GM23248 (cell line): ENCODE measurements at places on chromosomes 3 and 15. TPM values are rescaled to one million over a fixed set of nuclear protein-coding genes. Genes with fewer than 3 reads are reported as not detected.

- DNase-seq = no peak
These were observed 110.1 kb downstream of the MAP2K5 start for GRCh38 chr15:67652586-67652985.

GRCh38 chr3:153142961-153143360 lies 19.1 kb upstream of the RAP2B start:
- DNase-seq = no peak

GRCh38 chr3:104886220-104886995 lies 480.3 kb upstream of the ALCAM start:
- DNase-seq = peak; percentile 68

- no peak for DNase-seq
These were observed 143.5 kb upstream of the TPM1 start for GRCh38 chr15:62899090-62899493.

DNA sequence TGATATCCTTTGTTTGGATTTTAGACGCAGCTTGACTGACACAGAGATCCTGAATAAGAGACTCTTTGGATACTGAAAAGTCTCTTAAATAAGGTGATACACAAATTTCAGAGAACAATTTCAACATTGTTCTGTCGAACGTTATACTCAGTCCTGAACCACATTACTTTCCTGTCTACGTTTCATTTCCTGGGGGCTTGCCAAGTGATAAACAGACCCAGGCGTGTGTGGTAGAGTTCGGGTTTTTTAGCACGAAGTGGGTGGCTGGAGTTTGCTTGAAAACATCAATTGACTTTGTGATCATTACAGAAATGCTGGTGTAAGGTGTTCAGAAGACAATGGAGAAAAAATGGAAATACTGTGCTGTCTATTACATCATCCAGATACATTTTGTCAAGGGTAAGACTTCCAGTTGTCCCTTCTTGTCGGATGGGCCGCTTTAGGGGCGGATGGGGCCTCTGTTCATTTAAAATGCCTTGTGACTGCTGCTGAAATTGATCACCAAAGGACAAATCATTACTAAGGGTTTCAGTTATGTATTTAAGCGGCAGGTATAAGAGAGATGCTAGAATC lies at the start of gene CD96:
CD96 (plus strand) TSS at position 287 of the 573 bp plus-strand sequence; CDS start at position 339, 52 bp downstream.
- peak; percentile 13 for DNase-seq

DNA sequence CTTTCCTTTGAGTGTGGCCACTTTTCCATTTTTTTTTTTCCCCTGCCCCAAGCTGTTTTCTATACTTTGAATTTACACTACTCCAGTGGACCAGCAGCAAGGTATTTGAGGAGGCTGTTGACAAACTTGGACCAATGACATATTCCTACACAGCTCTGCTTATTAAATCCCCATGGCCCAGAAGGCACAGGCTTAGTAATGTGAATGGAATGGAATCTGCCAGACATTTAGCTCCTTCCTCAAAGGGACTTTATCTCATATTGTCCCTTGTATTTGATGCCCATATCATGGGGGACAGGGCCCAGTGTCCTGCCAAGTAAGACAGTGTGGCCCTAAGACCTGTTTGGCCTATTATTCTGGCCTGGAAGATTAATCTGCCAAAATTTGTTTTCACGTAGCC lies 107.5 kb downstream of the CHCHD6 start:
- peak; percentile 68 for DNase-seq

- DNase-seq = peak; percentile 32
These were observed 20.6 kb upstream of the HHATL start for GRCh38 chr3:42723219-42723618.

DNA sequence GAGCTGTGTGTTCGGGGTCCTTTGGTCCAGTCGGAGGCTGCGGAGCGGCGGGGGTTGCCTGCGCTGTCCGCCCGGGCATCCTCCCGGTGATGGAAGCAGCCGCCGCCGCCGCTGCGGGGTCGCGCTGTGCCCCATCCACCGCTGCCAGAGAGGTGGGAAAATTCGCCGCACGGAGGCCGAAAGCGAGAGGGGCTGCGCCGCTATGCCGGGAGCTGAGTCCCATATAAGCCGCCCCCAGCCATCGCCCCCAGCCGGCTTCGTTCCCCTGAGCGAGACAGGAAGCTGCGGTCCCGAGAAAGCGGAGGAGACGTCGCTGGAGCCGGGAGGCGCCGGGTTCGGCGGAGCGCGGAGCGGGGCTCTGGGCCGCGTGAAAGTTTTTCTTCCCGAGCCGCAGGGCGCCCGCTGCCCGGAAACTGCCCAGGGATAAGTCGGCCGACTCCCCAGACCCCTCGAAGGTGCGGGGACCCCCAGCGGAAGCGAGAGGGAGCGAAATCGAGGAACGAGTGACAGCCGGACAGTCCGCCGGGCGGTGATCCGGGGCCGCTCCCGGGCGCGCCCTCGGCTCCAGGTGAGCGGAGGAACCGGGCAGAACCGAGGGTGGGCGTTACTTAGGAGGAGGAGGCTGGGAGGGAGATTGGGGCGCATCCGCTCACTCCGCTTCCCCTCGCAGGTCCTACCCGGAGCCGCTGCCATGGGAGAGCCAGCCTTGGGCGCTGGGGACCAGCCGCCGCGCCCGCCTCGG lies 574 bp downstream of the CHST2 start:
- peak; percentile 65 for DNase-seq

- DNase-seq = no peak
These were observed 403.0 kb downstream of the FOXP1 start for GRCh38 chr3:71180524-71180923.

DNA sequence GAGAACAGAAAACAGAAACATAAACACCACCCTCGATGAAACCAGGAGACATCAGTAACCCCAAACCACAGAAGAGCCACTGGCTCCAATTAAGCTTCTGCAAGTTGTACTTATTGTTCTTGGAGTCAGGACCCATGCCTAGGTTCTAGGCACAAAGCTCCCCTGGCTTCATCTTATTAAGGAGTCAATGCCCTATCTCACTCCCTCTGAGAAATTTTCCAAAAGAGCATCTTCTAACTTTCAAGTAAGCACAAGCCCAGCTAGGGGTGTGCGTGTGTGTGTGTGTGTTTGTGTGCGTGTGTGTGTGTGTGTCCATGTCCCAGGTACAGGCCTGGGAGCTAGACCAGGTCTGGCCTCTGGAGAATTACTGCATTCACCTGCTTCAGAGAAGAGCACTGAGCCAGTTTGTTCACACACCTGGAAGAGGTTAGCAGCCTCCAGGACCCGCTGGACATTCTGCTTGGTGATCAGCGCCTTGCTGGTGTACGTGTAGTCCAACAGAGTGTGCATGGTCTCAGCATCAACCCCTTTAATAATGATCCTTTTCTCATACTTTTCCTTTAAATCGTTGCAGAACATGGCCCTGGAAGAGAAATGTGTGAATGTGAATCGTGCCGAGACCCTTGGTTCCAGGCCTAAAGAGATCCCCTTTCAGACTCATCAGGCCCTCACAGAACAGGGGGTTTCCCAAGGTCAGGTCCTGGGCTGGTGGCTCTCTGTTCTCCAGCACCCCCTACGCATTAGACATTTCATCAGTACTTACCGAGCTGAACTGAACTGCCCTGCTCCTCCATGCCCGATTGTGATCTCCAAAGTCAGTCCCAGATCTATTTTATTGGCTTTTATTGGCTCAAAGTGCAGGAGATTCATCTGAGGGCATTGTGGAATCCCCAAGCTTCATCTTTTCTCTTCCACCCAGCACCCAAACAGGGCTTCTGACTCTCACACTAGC lies 27.8 kb downstream of the KLHL6 start:
- no peak for DNase-seq

DNA sequence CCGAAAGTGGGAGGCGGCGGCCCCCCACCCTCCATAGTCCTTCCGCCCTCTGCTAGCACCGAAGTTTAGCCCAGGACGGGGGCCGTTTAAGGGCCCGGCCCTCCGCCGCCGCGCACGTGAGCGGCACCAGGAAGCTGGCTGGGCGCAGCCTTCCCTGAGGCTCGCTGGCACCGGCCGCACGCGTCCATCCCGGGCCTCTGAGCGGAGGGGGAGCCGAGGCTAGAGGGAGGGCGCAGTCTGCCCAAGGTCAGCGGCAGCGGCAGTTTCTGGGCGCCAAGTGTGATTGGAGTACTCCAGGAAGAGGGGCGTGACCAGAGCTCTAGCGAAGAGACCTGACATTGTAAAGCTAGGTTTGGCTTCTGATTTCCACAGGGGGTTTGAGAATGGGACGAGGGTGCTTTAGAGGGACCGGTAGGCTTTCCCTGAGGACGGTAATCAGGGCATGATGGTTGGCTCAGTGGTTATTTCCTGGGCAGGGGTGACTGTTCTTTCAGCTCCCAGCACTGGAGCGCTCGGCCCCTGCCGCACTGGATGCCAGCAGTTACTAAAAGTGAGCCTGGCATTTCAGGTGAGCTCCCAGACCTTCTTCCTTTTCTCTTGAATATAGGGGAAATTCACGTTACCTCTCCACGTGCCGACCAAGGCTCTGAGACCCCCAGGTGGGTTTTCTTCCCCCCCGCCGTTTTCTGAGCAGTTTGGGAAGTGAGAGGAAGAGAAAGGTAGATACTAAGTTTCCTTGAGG lies 853 bp downstream of the TEX264 start:
- peak; percentile 82 for DNase-seq

DNA sequence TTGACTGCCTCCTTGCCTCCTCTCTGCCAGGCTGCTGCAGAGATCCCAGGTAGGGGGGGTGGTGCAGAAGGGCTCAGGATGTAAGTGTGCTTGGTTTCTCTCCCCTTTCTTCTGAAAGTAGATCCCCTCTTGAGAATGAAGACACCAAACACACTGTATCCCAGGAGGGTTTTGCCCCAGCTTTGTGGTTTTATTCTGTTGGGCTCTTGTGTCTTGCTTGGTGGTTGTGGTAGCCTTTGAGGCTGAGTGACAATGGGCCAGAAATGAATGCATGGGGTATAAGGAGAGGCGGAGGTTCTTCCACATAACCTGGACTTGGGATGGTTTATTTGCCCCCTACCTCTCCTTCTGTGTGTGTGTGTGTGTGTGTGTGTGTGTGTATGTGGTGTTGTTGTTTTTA lies 5.7 kb downstream of the PDIA5 start:
- no peak for DNase-seq

- DNase-seq = no peak
These were observed 11.1 kb upstream of the PLXND1 start for GRCh38 chr3:129617381-129618185.

DNA sequence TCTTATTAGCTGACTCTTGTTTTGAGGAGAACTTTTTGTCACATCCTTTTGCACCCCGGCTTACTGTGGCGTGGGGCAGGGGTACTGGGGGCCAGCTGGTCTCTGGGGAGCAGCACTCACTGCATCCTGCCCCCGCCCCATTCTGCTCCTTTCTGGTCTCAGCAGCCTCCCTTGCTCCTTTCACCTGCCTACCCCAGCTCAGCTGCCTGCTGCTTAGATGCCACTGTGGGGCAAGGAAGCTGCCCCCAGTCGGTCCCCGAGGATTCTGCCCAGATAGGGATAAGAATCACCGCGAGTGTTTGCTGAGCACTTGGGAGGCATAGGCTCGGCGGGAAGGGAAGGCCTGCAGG lies 32.0 kb downstream of the APBA2 start:
- DNase-seq = no peak

- no peak for DNase-seq
These were observed 74.4 kb downstream of the CDIN1 start for GRCh38 chr15:36653851-36654250.

- no peak for DNase-seq
These were observed 92.8 kb upstream of the NMNAT3 start for GRCh38 chr3:139770577-139770976.

DNA sequence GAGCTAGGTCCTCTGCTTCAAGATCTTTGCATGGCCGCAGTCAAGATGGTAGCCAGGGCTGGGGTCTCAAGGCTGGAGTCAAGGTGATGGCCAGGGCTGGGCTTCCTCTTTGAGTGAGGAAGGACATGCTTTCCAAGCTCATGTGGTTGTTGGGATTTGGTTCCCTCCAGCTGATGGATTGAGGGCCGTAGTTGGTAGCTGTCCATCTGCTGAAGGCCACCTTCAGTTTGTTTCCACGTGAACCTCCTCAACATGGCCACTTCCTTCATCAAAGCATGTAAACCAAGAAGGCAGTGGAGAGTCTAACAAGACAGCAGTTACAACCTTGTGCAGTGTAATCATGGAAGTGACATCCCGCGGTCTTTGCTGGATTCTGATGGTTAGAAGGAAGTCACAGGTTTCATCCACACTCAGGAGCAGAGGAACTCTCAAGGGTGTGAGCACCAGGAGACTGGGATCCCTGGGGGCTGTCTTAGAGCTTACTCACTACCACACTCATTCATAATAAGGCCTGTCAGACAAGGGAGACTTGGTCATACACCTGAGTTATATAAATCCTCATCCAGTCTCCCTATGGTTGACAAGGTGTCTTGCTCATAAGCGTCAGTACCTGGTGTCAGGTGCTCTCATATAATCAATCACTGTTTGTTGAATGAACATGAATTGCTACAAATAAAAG lies 42.1 kb downstream of the ABHD5 start:
- peak; percentile 52 for DNase-seq

- peak; percentile 83 for DNase-seq
These were observed 44.5 kb upstream of the C3orf80 start for GRCh38 chr3:160180581-160181216.

DNA sequence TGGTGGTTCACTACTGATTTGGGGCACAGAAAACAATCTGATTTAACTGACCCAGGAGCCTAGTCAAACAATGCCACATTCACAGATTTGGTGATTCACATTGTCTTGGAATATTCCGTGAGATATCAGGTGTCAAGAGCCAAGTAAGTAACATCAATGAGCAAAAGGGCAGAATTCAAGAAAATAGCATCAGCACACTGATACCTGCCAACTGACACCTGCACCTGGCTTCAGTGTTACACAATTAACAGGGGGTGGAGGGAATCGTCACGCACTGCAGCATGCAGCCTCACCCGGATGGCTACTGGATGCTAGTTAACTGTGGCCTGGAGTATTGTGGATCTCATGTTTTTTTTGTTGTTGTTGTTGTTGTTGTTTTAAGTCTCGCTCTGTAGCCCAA lies 17.6 kb downstream of the CCNL1 start:
- DNase-seq = no peak

- DNase-seq = no peak
These were observed 123.7 kb downstream of the MECOM start for GRCh38 chr3:169539856-169540255.

DNA sequence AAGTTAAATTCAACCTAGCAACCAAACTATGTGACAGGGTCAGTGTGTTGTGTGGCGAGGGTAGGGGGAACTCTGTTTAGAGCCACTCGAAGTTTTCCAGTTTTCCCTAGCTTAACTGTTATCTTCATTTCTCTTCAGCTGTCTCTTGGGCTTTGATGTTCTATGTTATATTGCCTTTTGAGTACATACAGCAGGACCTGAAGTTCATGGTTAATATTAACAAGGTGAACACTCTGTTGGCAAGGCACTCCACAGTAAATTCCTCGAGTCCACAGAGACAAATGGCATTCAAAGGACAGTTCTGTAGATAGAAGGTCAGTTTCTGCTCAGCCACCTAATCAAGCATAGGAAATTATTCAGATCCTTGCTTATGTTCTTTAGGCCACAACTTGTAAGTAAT lies 147.9 kb upstream of the DPH6 start:
- DNase-seq = no peak

GRCh38 chr3:153038367-153038766 lies 123.7 kb upstream of the RAP2B start:
- no peak for DNase-seq

The LRRC2 gene
- 16.7 and 17.7 TPM in 2 replicates for polyA plus RNA-seq

The IQCF5 gene
- not detected in 2 replicates for polyA plus RNA-seq

The SLC51A gene
- polyA plus RNA-seq = 3.4 and 6.0 TPM in 2 replicates

The CCDC12 gene
- polyA plus RNA-seq = 42.7 and 43.8 TPM in 2 replicates

The PRRT3 gene
- polyA plus RNA-seq = 4.3 and 4.5 TPM in 2 replicates

The ROPN1 gene
- not detected in 2 replicates for polyA plus RNA-seq

The SKOR1 gene
- polyA plus RNA-seq = not detected in 2 replicates

The PPP2R3A gene
- polyA plus RNA-seq = 13.1 and 14.2 TPM in 2 replicates

The GOLGA8G gene
- polyA plus RNA-seq = not detected in 2 replicates

The RASL12 gene
- not detected in 2 replicates for polyA plus RNA-seq
